ENCODE measurements at places on chromosomes 2 and 18.

GRCh38 chr2:29281086-29281915 is 166.1 kb downstream of the CLIP4 start:
- DNase-seq, result peak; percentile 80

DNA sequence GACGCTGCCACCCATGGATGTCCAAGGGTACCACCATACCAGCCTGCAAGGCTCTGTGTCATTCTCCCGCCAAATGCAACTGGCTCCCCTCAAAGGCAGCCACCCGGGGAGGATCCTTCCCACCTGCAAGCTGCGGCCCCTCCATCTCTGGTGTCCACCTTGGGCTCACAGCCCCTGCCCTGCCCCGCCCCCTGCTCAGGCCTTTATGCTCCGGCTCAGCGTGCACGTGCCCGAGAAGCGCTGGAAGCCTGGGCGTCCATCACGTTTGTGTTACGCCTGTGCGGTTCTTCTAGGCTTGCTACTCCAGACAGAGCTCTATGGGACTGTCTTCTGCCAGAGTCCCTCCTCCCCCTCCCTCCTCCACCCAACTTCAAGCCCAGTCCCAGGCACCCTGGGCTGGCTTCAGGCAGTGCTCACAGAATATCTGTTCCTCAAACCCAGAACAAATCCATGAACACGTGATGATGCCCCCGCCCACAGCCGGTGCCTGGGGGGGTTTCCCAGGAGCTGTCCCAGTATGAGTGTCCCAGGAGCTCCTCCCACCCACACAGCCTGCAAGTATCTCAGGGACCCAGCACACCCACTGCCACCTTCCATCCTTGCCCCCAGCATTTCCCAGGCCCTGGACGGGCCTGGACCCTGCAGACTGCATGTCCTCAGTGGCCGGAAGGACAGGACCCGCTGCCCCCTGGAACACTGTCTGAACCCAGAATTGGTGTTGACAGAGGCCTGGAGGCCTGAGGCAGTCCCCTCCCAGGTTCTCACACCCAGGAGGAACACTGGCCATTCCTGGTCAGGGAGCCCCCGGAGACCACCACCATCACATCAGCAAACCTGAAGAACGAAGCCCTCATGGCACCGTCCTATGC is 30.3 kb downstream of the KIF1A start:
- DNase-seq, result peak; percentile 48

DNA sequence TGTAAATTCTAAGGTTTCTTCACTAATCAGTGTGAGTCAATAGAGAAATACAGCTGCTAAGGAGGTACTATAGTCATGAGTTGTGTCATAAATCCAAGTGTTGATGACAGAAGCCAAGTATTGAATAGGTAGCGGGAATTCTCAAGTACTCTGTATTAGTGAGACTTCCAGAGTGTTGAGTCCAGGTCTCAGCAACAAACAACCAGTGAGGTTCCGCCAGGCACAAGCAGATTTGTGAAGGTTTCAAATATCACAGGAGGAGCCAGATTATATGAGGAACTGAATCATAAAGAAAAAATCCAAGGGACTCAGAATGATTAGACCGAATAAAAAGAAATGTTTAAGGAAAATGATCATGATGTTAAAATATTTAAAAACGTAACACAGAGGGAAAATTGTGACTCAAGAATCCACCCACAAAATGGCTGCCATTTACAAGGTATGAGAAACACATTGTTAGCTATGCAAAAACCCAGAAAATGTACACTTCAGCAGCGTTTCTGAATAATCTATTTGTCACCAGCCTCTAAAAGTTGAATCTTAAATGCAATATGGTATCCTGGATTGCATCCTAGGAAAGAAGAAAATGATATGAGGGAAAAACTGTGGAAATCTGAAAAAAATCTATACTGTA is 27.3 kb upstream of the EVA1A start:
- no peak for DNase-seq

DNA sequence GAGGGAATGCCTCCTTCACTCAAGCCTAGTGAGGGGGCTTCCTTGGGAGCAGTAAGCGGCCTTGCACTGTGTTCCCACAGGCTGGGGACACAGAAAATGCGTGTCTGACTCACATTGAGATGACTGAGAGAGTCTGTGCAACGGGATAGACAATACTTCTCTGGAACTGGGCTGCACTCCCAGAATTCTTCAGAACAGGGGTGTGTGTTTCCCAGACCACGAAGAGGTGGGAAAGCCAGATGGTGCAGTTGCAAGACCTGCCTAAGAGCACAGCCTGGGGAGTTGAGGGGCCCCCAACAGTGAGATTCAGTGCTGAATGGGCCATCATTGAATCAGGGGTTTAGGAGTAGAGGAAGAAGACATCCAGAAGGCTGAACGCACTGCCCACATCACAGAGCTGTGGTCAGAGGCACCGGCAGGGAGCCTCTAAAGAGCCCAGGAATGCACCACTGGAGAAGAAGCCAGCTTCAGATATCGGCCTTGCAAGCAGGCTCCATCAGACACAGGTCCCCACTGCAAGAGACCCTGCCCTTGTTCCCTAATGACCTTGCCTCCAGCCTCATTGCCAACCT is 36.6 kb upstream of the MRPL19 start:
- no peak for DNase-seq

Measured in head of caudate nucleus (tissue), 42 donors.